ENCODE measurements at places on chromosomes 7 and 10.

GRCh38 chr10:114653926-114654325 is 4.1 kb downstream of the ABLIM1 start:
- no peak for DNase-seq

DNA sequence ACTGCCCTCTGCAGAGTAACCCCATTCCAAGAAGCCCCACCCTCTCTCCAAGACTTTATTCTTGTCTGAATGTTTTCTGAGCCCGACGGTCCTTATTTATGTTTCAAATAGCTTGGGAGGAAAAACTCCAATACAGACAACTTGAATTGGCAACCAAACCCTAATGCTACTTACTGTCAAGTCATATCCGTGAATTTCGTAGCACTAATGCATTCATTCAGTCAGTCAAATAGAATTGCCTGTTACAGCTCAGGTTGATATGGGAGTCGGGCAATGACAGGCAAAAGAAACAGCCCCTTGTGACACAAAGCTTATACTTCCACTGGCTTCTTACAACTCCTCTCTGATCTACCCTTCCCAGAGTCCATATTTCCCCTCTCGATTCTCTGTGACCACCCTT is 58.5 kb upstream of the LRGUK start:
- DNase-seq = no peak

- no peak for DNase-seq
Measured at GRCh38 chr10:28975891-28976531, 298.7 kb downstream of the BAMBI start.

DNA sequence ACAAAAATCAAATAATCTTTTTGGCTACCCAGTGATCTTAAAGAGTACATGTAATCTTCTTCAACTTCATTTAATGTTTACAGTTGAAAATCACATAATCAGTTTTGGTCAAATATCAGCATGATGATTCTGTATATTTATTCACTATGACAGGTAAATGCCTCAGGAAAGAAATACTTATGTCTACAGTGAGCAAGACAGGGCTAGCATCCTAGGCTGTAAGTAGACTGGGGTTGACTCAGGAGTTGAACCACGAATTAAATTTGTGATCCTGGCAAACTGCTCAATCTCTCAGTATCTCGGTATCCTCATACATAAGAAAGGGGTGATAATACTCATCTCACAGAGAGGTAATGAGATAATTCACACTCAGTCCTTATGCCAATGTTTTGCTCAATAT is 71.8 kb downstream of the SEMA3D start:
- no peak for DNase-seq

GRCh38 chr7:110591341-110591740 is 499.6 kb upstream of the LRRN3 start:
- DNase-seq = no peak

- DNase-seq = no peak
Measured at GRCh38 chr7:106959753-106960152, 84.8 kb upstream of the PRKAR2B start.

GRCh38 chr10:22606164-22606614 is 108.2 kb downstream of the PIP4K2A start:
- peak; percentile 33 for DNase-seq

- DNase-seq = no peak
Measured at GRCh38 chr7:89605362-89605761, 548.9 kb upstream of the STEAP1 start.

- DNase-seq = no peak
Measured at GRCh38 chr7:130489140-130489983, 2.5 kb upstream of the MEST start.

- no peak for DNase-seq
Measured at GRCh38 chr7:46960970-46961369, 620.9 kb downstream of the TNS3 start.

- no peak for DNase-seq
Measured at GRCh38 chr7:1512781-1513656, 8.8 kb upstream of the INTS1 start.

- no peak for DNase-seq
Measured at GRCh38 chr7:132580717-132581285, 4.5 kb upstream of the PLXNA4 start.

GRCh38 chr7:44987996-44988395 is 9.2 kb upstream of the MYO1G start:
- DNase-seq = no peak

DNA sequence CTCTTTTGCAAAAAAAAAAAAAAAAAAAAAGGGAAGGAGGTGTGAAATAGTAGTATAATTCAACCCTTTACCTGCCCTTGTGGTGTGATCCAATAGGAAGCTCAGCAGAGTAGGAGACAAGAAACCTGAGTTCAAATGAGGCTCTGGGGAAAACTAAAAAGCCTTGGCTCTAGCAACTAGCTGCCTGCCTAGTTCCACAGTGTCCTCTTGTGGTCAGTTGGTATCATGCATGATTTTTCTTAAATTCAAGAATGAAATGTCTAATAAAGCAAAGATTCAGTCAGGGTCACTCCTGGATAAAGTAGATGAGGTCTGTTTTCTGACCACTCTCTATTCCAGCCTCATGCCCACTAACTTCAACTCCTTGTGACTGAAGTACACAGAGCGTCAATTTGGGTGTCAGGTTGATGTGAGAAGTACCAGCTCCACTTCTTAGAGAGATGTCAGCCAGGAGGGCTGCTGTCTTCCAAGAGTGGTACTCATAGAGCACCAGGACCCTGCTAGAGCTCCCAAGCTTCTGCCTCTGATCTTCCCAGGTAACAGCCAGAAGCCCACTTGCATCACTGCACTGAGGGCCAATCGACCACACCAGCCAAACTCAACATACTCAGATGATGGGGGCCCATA is 10.5 kb downstream of the LSM5 start:
- no peak for DNase-seq

DNA sequence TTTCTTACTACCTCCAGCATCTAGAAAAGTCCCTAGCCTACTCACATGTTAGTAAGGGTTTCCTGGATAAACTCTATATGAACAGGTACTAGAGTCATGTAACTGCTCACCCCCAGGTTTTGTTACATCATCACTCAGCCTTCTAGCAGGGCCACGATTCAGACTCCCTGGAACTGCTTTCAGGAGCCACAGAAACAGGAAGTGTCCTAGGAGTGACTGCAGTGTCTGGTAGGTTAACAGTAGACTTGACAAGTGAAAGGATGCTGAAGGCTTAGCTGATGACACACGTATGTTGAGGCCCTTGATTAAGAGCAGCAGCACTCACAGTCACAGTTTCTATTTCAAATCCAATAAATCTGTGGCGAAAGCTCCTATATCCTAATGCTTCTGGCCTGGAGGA is 101.2 kb downstream of the DNMBP start:
- no peak for DNase-seq

GRCh38 chr10:101485681-101486554 is 102.1 kb downstream of the POLL start:
- DNase-seq = no peak

- DNase-seq = no peak
Measured at GRCh38 chr10:130737621-130738020, 573.9 kb downstream of the TCERG1L start.

GRCh38 chr10:607545-608185 is 81.8 kb downstream of the DIP2C start:
- no peak for DNase-seq

DNA sequence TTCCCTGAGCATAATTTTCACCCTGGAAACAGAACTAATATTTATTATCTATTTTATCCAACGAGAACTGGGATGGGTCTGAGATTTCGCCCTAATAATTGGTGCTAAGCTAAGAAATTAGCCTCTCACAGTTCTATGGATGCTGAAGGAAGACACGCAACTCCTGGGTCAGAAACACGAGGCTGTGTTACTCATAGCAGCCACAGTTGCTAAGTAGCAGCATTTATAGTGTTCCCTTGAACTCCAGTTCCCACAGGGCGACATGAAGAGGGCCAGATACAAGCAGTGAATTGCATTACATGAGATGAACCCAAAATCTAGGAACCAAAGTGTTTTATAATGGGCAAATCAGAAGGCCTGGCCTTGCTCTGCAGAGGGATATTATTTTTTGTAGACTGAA is 109.8 kb upstream of the AGR3 start:
- no peak for DNase-seq

DNA sequence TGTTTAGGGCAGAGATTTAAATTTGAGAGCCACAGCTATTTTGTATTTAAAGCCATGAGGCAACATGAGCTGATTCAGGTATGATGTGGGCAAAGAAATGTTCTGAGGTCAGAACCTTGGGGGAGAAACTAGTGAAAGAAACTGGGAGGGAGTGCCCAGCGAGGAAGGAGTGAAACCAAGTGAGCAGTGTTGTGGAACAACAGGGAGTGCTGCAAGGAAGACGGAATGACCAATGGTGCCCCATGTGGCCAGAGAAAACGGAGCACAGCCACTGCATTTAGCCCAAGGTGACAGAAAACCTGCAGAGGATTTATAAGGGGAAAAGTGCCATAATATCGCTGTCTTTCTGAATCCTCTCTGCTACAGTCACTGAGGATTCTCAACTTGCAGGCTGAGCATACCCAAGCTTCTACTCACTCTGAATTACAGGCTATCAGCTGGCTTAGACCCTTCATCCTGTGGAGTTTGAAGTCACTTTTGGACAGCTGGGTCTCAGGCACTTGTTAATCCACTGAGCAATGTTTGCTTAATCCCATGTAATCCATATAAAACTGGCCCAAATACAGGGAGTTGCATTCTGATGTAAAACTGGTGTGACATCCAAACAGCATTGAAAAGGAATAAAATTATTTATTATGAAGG is 777.3 kb downstream of the CCSER2 start:
- DNase-seq = no peak

DNA sequence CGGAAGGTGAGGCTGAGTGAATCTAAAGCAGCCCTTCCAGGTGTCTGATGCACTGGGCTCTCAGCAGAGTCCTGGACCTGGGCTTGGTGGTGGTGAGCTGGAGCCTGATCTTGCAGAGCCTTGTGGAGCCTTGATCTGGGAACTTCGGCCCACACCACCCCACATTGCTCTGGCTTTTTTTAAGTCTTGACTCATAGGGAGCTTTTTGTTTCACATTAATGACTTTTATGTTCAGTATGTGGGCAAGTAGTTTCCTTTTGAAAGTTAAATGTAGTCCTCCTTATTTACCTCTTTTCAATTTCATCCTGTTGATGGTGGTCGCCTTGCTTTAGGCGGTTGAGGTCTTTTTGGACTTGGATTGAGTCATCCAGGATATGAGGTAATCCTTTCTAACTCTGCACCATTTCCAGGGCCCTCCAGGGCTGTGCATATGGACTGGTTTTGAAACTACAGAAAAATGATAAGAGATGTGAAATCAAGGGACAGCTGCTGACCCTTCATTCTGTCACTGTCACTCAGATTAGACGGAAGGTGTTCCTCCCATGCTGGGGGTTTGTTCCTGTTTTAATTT is 2.9 kb upstream of the NRAP start:
- DNase-seq = no peak

GRCh38 chr10:21194510-21194993 is 297.4 kb upstream of the NEBL start:
- no peak for DNase-seq

DNA sequence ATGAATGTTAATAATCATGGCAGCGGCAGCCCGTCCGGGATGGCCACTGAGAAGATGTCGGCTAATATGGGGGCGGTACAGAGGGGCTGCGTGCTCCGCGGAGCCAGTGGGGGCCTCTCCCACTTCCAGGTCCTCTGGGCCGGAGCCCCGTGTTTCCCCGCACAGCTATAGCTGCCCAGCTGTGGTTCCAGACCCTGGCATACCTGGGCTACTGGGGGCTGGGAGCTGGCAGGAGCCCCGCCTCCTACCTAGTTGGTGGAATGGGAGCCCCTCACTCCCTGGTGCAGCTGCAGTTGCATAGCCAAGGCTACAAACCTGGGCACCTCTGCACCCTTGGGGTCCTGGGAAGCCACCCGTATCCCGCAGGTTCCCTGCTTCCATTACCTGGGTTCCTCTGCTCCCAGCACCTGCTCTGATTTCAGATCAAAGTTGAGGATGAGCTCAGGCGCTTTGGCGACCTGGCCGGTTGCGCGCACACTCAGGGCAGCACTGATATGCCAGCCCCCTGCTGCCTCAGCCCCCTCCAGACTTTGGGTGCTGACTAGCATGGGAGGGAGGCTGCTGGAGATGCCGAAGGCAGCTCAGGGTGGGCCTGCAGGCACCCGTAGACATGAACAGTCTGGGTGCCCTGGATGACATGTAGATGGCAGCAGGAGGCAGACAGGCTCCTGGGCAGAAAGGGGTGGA is 236.5 kb upstream of the SEMA3D start:
- no peak for DNase-seq
